ENCODE measurements at places on chromosomes 4 and X.
A peak's percentile ranks its signal among the peaks of the same experiment; 100 is the strongest.

- DNase-seq, result no peak
These were observed 133.0 kb downstream of the RAPGEF2 start for GRCh38 chr4:159235779-159236368.

GRCh38 chr4:100782356-100782755 is 264.5 kb upstream of the EMCN start:
- no peak for DNase-seq

DNA sequence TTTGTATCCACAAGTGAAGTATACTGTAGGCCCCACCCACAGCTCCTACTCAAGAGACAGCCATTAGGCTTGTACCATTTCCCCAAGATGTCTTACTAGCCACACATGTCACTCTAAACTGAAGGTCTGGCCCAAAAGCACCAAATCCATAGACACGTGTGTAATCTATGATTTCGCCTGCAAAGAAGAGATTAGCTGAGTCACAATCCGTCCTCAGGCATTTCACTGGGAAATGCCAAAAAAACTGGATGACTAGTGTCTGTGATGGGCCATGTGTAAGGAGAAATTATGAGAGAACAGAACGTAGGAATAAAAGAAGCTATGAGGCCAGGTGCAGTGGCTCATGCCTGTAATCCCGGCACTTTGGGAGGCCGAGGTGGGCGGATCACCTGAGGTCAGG is 21.9 kb upstream of the RP2 start:
- no peak for DNase-seq

DNA sequence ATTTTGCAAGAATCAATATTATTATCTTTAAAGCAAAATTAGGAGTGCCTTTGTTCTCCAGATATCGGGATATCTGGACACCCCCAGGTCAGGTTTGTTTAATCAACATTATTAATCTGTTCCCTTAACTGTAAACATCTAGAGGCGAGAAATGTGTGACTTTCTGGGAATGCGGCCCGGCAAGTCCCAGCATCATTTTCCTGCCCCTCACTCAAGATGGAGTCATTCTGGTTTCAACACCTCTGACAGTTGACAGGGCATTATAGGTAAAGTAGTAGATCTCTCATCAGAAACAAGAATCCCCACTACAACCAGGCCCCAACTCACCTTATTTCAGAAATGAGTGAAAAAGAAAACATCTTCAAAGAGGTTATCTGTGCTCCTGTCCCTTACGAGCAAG is 331.6 kb upstream of the ZFP42 start:
- no peak for DNase-seq

DNA sequence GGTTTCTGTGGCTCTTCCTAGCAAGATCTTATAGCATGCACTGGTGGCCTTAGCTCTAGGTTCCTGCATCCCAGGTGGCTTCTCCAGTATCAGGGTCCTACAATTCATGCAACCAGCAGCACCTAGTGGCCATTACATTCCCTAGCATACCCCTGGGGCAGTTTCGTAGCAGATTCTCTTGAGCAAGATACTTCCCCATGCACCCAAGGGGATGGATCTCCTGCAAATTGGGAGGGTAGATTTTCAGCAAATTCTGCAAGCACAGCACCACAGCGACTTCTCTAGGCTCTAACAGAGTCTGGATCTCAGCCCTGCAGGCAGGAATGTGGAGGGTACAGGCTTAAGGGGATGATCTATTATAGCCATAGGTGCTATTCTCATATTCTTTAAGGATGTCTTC is 13.1 kb upstream of the SLC9B1 start:
- peak; percentile 19 for DNase-seq

DNA sequence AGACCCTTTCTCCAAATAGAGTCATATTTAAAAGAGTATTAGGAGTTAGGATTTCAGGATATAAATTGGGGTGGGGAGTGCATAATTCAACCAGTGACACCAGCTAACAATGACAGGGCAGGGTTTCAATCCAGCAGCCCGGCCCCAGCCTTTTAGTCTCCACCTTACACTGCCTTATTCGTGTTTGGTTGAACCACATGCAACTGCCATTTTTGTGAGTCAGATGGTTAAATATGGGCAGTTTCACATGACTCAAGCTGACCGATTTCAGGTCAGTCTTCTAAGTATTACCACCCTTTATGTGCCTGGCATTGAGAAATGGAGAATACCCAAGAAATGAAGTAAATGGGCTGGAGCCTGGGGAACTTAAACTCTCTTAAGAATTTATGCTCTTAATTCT is 102.8 kb downstream of the STOX2 start:
- DNase-seq, result no peak

DNA sequence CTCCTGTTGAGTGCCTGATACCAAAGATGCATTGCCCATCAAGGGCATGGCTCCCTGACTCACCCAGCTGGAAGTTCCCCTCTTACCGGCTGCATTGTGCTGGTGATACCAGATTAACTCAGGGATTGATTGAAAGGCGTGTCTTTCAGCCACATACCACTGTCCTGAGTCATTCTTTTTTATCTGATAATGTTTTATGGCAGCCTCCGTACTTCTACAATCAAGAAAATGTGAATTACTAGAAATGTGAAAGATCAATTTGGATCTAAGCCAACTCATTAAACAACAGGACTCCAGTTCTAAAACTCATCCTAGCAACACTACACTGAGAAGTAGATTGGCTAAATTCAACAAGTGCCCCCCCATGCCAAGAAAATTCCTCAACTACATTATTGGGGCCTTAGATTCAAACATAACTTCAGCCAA is 40.0 kb downstream of the TXK start:
- DNase-seq, result no peak

DNA sequence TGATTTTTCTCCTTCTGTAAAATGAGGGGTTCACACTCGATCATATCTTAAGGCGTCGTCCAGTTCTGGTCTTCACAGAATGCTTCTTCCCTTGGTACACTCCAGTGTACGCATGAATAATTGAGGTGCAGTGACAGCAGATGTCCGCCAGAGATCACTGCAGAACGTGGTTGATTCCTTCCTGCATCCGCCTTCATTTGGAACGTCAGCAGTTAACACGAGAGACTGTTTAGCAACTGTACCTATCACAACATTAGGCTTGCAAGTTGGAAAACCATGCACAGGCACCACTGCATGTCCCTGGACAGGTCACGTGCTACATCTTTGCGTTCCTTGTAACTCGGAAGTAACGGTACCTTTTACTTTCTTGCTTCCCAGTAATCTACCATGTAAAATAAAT is 66.0 kb upstream of the GEMIN8 start:
- DNase-seq, result peak; percentile 33

GRCh38 chr4:8192748-8193738 is 6.0 kb upstream of the SH3TC1 start:
- no peak for DNase-seq

GRCh38 chr4:147580396-147580795 is 36.8 kb upstream of the TMEM184C start:
- DNase-seq, result no peak

GRCh38 chr4:165309456-165309855 is 18.0 kb upstream of the MSMO1 start:
- DNase-seq, result no peak

GRCh38 chr4:83657336-83657735 is 121.4 kb downstream of the GPAT3 start:
- DNase-seq, result no peak

GRCh38 chr4:78058591-78059523 is 1.7 kb downstream of the FRAS1 start:
- no peak for DNase-seq

GRCh38 chrX:155052738-155053498 is 18.0 kb downstream of the CMC4 start:
- DNase-seq, result no peak

GRCh38 chr4:142840516-142841123 is 5.5 kb downstream of the INPP4B start:
- peak; percentile 59 for DNase-seq

- peak; percentile 39 for DNase-seq
These were observed at the start of gene SOD3 for GRCh38 chr4:24794916-24795665. SOD3 (plus strand) TSS chr4:24795573; CDS start chr4:24799522, 3,949 bp downstream.

DNA sequence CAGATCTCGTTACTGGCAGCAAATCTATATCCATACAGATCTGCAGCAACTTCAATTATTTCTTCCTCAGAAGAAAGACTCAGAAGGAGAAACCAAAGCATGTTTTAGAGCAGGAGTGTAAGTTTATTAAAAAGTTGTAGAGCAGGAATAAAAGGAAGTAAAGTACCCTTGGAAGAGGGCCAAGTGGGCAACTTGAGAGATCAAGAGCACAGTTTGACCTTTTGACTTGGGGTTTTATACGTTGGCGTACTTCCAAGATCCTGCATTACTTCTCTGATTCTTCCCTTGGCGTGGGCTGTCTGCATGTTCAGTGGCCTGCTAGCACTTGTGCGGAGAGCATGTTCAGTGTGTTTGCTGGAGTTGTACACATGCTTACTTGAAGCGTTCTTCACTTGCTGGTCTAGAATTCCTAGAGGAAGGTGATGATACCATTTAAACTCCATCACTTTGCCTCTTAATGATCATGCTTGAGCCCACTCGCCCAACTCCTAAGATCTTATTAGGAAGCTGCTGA is 1114.7 kb upstream of the PABPC4L start:
- DNase-seq, result no peak

GRCh38 chr4:180281724-180282123 is 1961.5 kb upstream of the TENM3 start:
- no peak for DNase-seq

DNA sequence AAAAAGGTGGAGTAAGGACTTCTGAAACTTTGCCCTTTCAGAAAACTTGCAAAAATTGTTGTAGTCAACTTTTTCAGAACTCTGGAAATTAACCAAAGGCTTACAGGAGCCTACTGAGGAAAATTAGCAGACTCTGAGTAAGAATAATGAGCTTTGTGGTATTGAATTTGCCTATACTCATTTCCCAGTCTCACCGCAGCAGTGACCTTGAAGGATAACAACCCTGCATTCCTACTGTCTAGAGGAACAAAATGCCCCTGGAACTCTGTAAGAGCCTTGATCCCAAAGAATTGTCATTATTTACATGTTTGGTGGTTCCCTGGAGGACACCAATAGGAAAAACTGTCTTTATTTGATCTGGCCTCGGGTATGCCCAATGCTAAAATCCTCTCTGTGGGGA is 57.9 kb downstream of the MND1 start:
- DNase-seq, result peak; percentile 23

DNA sequence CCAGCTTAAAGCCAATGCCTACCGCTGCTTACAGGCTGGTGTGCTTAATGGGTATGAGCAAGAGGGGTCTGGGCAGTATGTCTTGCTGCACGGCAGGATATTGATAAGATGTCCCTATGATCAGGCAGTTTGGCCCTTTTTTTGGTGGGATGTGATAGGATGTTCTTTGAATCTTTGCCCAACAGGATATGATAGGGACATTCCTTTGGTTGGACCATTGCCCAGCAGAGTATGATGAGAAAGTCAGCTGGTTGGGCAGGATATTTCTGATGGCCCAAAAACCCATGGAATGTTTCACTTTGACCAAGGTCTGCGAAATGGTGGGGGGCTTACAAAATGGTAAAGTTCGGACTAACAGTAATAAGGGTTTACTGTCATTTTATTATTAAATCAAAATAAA is 1060.6 kb downstream of the STIM2 start:
- no peak for DNase-seq

DNA sequence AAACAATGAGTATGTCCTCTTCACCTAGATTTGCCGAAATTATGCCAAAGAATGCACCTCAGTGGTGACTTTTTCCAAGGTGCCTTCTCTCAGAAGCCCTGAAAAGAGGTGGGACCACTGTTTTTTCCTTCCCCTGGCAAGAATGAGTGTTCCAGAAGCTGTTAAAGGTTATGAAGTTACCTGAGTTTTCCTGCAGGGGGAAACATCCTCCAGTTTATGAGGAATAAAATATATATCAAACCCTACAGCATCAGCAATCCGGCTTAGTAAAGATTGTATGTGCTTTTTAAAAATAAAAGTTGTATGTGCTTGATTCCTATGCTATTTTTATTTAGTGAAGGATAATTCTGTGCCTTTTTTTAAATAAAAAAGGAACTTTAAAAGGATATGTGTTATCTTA is 73.3 kb downstream of the RBM46 start:
- no peak for DNase-seq

DNA sequence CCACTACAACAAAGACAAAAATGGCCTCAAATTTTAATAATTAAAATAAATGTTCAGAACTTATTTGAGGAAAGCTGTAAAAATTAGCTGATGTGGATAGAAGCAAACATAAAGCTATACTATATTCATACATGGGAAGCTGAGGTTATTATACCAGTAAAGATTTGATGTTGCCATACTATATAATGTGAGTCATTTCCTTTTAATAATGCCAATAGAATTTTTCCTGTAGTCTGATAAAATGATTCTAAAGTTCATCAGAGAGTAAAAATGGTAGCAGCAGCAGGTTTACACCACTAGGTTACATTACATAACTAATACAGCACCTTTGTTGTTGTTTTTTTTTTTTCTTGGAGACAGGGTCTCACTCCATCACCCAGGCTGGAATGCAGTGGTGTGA is 45.5 kb upstream of the CYP2U1 start:
- DNase-seq, result no peak

DNA sequence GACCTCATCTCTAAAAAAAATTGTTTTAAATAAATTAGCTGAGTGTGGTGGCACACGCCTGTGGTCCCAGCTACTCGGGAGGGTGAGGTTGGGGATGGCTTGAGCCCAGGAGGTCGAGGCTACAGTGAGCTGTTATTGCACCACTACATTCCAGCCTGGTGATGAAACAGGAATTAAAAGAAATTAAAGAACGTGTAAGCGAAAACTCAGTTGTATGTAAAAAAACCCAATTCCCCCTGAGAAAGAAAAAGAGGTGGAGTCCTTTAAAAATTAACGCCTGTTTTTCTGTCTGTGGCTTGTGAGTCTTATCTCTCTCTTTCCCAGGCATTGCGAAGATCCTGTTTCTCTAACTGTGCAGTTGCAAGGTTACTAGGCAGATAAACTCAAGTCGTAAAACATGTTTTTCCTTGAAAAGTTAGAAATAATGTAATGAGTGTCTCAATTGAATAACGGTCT is 22.1 kb downstream of the EPGN start:
- DNase-seq, result no peak

GRCh38 chr4:152206185-152206584 is 329.7 kb downstream of the FBXW7 start:
- no peak for DNase-seq

GRCh38 chr4:143338313-143338712 is 1.6 kb downstream of the GAB1 start:
- no peak for DNase-seq

DNA sequence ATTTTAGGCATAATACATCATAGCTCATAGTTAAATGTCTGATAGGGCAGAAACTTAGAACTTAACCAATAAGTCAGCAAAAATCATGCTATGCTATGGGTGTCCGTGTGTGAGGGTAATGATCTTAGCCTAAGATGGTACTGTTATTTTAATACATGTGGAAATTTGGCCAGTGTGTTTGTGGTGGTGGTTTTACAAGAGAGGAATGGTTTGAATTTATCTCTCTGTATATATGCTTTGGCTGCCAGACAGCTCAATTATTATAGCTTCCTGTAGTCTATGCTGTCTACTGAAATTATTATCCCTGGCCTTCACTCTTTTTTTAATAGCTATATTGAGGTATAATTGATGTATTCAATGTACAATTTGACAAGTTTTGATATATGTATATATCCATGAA is 21.3 kb downstream of the ZNF330 start:
- DNase-seq, result no peak

GRCh38 chr4:145524552-145524951 is 42.9 kb downstream of the SMAD1 start:
- DNase-seq, result no peak

GRCh38 chr4:90211174-90211573 is 84.0 kb downstream of the CCSER1 start:
- DNase-seq, result no peak

All from astrocyte of the cerebellum (primary cell).